ENCODE measurements at places on chromosomes 2 and 18. TPM values are rescaled to one million over a fixed set of nuclear protein-coding genes. Genes with fewer than 3 reads are reported as not detected.

The DTNA gene
- 0.07 TPM for total RNA-seq

The SLC38A11 gene
- not detected for total RNA-seq

The TACR1 gene
- not detected for total RNA-seq

GRCh38 chr2:190545093-190545492, 10.6 kb upstream of the NEMP2 start:
- no peak overlapping the region for H3K27ac ChIP-seq
- H3K27me3 ChIP-seq: no peaks in the 10 kb centered on the region
- no peaks in the 10 kb centered on the region for H3K4me1 ChIP-seq
- DNase-seq: no peak
- no peaks in the 10 kb centered on the region for H3K36me3 ChIP-seq

- DNase-seq: no peak
- H3K4me1 ChIP-seq: peaks cover 14% of the 10 kb centered on the region
- peaks cover under 1% of the 10 kb centered on the region for H3K27me3 ChIP-seq
Observed at GRCh38 chr2:70964133-70964532, 14.3 kb upstream of the ANKRD53 start.

- H3K27ac ChIP-seq: no peak overlapping the region
- no peak overlapping the region for H3K4me3 ChIP-seq
- no peaks in the 10 kb centered on the region for H3K27me3 ChIP-seq
Observed at GRCh38 chr2:189514104-189514503, 66.5 kb downstream of the SLC40A1 start.

The SERPINB10 gene
- not detected for total RNA-seq

DNA sequence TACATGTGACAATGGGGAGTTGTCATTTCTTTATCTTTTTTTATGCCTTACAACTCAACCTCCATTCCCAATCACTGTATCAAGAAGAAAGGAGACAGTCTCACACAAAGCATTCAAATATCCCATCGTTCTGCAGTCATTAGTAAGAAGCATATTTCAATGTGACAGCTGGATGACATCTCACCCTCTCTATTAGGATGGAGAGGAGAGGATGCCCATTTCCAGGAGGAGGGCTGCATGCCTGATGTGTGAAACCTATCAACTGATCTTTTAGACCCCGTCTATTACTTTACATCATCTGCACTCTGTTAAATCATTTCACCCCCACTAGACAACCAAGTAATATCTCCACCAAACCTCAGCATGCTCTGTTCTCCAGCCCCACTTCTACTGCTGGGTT, 292.7 kb upstream of the CHAC2 start:
- H3K27ac ChIP-seq: no peak overlapping the region
- H3K4me3 ChIP-seq: no peak overlapping the region
- H3K27me3 ChIP-seq: no peaks in the 10 kb centered on the region
- H3K36me3 ChIP-seq: no peaks in the 10 kb centered on the region
- H3K4me1 ChIP-seq: no peaks in the 10 kb centered on the region

The SAG gene
- not detected for total RNA-seq

The HOXD4 gene
- not detected for total RNA-seq

DNA sequence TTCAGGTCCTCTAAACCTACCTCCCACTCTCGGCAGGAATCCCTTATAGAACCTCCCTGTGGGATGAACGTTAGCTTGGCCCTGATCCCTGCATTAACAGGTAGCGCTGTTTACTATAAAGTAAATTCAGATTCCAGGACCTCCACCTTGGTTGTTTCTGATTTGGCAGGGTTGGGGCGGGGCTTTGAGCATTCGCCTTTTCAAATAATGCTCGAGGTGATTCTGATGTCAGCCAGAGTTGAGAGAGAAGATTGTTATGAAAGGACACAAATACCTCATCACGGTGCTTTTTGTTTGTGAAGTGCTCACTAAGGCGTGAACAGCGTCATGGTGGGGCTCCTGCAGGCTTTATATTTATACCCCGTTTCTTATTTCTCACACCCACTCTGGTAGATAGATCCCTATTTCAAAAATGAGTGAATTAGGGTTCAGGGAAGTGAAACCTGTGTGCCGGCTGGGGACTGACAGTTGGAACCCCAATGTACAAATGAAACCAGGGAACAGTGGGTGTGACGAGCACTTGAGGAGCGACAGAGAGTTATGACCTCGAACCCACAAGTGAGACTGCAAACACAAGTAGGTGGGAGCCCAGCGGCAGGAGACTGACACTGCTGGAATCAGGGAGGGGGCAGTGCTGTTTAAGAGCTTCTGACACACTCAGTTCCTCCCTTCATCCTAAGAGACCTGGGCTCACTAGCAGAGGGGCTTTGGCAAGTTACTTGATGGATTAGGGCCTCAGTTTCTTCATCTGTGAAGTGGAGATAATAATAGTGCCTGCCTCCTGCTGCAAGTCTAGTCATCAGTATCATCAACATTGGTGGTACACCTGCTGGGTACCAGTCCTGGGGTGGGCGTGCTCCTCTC, 14.2 kb upstream of the CXCR4 start:
- H3K4me1 ChIP-seq: no peaks in the 10 kb centered on the region
- no peak for DNase-seq
- peaks cover 2% of the 10 kb centered on the region for H3K27me3 ChIP-seq
- H3K27ac ChIP-seq: no peak overlapping the region

- DNase-seq: no peak
- H3K27ac ChIP-seq: no peak overlapping the region
- peaks cover 77% of the 10 kb centered on the region for H3K36me3 ChIP-seq
- no peak overlapping the region for H3K4me3 ChIP-seq
Observed at GRCh38 chr2:107738266-107738665, 88.4 kb upstream of the RGPD4 start.

DNA sequence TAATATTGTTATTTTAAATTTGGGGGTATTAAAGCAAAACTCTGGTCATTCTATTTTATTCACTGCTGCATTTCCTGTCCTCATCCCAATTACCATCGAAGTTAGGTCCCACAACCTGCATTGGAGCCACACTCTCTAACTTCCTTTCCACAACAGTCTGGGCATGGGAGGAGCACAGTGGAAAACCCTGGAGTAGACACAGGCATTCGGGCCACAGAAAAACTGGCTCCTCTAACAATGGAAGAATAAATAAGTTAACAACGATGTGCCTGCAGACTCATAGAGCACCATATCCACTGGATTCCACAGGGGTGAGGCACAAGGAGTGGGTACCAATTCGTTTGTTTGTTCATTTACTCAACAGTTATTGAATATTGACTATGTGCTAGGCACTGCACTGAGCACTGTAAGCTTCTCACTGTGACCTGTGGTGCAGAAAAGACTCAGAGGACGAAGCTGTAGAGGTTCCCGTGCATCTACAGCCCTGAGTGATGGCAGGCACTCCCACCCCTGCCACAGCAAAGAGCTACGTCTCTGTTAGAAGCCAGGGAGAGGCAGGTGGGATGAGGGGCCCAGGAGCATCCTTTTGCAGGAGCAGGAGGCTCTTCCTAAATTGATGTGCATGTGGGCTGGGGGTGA, 154.2 kb upstream of the PGAP1 start:
- no peaks in the 10 kb centered on the region for H3K4me1 ChIP-seq
- H3K4me3 ChIP-seq: no peak overlapping the region
- no peak overlapping the region for H3K27ac ChIP-seq
- H3K27me3 ChIP-seq: no peaks in the 10 kb centered on the region
- no peaks in the 10 kb centered on the region for H3K36me3 ChIP-seq

GRCh38 chr18:55228191-55228590, 268.9 kb upstream of the CCDC68 start:
- H3K4me1 ChIP-seq: no peaks in the 10 kb centered on the region
- no peak overlapping the region for H3K4me3 ChIP-seq
- H3K36me3 ChIP-seq: peaks cover 23% of the 10 kb centered on the region
- H3K27me3 ChIP-seq: no peaks in the 10 kb centered on the region
- no peak for DNase-seq
- H3K27ac ChIP-seq: no peak overlapping the region

The TEX44 gene
- total RNA-seq: not detected

The ARHGAP25 gene
- total RNA-seq: 13.2 TPM

The POTEI gene
- 3.7 TPM for total RNA-seq

- no peak overlapping the region for H3K4me3 ChIP-seq
- no peaks in the 10 kb centered on the region for H3K27me3 ChIP-seq
- no peak for DNase-seq
Observed at GRCh38 chr18:67862069-67862468, 345.5 kb upstream of the DSEL start.

- no peaks in the 10 kb centered on the region for H3K36me3 ChIP-seq
- H3K4me1 ChIP-seq: no peaks in the 10 kb centered on the region
- H3K4me3 ChIP-seq: no peak overlapping the region
- H3K27ac ChIP-seq: no peak overlapping the region
- no peak for DNase-seq
Observed at GRCh38 chr2:203675086-203675485, 31.4 kb upstream of the CD28 start.

The TRABD2A gene
- total RNA-seq: 0.33 TPM

DNA sequence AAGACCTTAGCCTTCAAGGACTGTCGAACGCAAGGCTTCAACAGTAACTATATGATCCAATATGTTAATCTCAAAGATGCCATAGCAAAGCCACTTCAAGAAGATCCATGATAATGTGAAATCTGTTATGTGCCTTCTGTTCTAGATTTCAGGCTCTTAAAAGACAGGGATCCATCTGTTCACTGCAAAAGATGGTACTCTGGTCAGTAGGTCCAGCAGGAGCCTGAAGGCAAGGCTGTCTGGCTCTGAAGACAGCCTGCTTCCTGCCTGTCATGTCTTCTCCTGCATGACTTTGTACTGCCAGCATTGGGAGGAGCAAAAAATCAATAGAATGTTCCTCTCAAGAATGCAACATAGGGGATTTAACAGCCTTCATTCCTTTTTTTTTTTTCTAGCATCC, 270.8 kb upstream of the PARD3B start:
- DNase-seq: no peak
- no peak overlapping the region for H3K27ac ChIP-seq
- no peak overlapping the region for H3K4me3 ChIP-seq
- no peaks in the 10 kb centered on the region for H3K4me1 ChIP-seq

GRCh38 chr18:28725876-28726275, 548.9 kb upstream of the CDH2 start:
- H3K36me3 ChIP-seq: no peaks in the 10 kb centered on the region
- DNase-seq: no peak
- H3K4me1 ChIP-seq: no peaks in the 10 kb centered on the region
- H3K27me3 ChIP-seq: no peaks in the 10 kb centered on the region
- no peak overlapping the region for H3K27ac ChIP-seq

GRCh38 chr2:28580078-28580477, 84.2 kb downstream of the PLB1 start:
- H3K27ac ChIP-seq: no peak overlapping the region
- H3K27me3 ChIP-seq: peaks cover 6% of the 10 kb centered on the region
- H3K4me1 ChIP-seq: peaks cover 15% of the 10 kb centered on the region
- no peak for DNase-seq

DNA sequence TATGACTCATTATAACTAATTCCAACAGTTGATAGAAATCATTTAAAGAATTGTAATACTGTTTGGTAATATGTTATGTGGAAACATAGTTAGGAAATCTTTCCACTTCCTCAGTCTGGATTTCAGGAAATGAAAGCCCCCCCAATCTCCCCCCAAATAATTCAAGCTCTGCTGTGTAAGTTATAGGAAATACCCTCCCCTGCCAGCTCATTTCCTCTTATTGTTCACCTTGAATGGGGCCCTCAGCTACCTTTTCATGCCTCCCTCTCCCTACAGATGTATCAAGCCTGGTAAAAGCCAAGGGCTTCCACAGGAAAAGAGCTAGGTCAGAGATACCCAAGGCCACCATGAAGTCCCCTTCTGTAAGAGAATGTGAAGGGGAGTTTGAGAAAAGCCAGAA, 155.5 kb downstream of the CNTNAP5 start:
- DNase-seq: no peak
- H3K27me3 ChIP-seq: no peaks in the 10 kb centered on the region
- H3K4me1 ChIP-seq: no peaks in the 10 kb centered on the region
- no peak overlapping the region for H3K27ac ChIP-seq

Data from K562 (cell line).